ENCODE measurements at places on chromosomes 6 and 20. TPM values are rescaled to one million over a fixed set of nuclear protein-coding genes. Genes with fewer than 3 reads are reported as not detected.

DNA sequence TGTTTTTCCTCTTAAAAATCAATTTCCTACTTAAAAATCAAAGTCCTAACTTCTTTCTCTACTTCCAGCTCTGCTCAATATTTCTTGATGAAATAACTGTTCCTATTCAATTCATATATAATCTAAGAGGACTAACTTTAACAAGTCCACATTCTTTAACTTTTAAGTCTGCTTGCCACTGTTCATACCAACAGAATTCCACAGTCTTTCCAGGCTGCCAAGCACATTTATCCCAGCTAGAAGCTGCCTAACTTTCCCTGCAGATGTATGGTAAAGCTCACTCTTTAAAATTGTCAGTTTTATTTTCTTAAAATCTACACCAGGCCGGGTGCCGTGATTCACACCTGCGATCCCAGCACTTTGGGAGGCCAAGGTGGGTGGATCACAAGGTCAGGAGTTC, 11.5 kb downstream of the CALHM6 start:
- H3K36me3 ChIP-seq, result no peaks in the 10 kb centered on the region
- DNase-seq, result no peak
- no peaks in the 10 kb centered on the region for H3K27me3 ChIP-seq

The OR12D3 gene
- polyA plus RNA-seq, result not detected

DNA sequence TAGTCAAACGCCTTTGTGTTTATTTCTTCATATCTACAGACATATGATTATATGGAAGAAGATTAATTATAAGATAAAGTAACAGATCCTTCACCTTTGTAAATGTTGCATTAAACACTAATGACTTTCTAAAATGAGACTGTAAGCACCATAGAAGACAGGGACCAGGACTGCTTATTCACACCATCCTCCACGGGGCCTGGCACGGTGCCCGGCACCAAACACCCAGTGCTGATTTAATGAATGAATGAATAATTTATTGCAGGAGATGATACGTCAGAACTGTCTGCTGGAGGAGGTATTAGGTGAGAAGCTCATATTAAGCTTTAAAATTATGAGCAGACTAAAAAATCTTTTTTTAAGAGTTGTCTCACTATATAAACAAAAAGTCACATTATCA, 88.3 kb downstream of the SLX4IP start:
- no peak for DNase-seq
- no peak overlapping the region for H3K4me3 ChIP-seq
- H3K27ac ChIP-seq, result no peak overlapping the region
- H3K4me1 ChIP-seq, result no peaks in the 10 kb centered on the region
- H3K36me3 ChIP-seq, result peaks cover 2% of the 10 kb centered on the region

- no peaks in the 10 kb centered on the region for H3K36me3 ChIP-seq
- H3K27me3 ChIP-seq, result no peaks in the 10 kb centered on the region
- H3K4me1 ChIP-seq, result no peaks in the 10 kb centered on the region
- no peak for DNase-seq
Measured at GRCh38 chr6:112432853-112433252, 85.7 kb downstream of the RFPL4B start.

The MATN4 gene
- not detected for polyA plus RNA-seq

GRCh38 chr20:47551841-47552240, 50.2 kb downstream of the NCOA3 start:
- no peak overlapping the region for H3K27ac ChIP-seq
- H3K27me3 ChIP-seq, result no peaks in the 10 kb centered on the region

GRCh38 chr6:23681743-23682142, 444.3 kb upstream of the NRSN1 start:
- H3K36me3 ChIP-seq, result no peaks in the 10 kb centered on the region
- no peaks in the 10 kb centered on the region for H3K4me1 ChIP-seq
- no peaks in the 10 kb centered on the region for H3K27me3 ChIP-seq
- no peak overlapping the region for H3K27ac ChIP-seq
- no peak overlapping the region for H3K4me3 ChIP-seq

The VSX1 gene
- polyA plus RNA-seq, result 0.04 TPM

DNA sequence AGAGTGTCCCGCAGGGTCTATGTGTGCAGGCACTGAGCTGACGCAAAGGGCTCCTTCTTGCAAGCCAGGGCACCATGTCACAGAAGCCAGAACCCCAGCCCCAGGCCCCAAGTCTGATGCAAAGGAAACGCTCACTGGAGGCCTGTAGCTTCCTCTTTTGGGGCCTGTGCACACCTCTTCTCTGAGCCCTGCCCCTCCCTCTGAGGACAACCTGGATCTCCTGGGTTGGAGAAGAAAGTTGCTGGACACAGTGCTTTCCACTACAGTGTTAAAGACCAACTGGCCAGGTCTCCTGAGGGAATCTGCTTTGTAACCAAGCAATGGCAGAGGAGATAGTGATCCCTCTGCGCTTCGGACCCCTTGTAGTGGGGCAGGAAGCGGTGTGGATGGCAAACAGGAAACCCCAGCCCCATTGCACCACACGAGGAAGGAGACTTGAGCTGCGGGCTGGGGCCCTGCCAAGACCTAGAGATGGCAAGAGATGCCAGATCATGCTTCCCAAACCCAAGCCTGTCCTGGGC, 90.0 kb downstream of the PRND start:
- DNase-seq, result no peak
- H3K27me3 ChIP-seq, result no peaks in the 10 kb centered on the region
- H3K4me1 ChIP-seq, result no peaks in the 10 kb centered on the region
- no peak overlapping the region for H3K27ac ChIP-seq
- no peaks in the 10 kb centered on the region for H3K36me3 ChIP-seq
- H3K4me3 ChIP-seq, result no peak overlapping the region

The NRSN2 gene
- 0.67 TPM for polyA plus RNA-seq
